NCI-H524 treated with DMSO at 0.1 percent for 48 hours (cell line): ENCODE measurements at places on chromosomes 1 and 21.

GRCh38 chr1:173603056-173603591 is at the start of gene SLC9C2:
Gene SLC9C2, minus strand, starts transcription at chr1:173603072. Its CDS starts 1,296 bp downstream, at chr1:173601776.
- no peak for DNase-seq

GRCh38 chr1:116377541-116378529 is 4.8 kb downstream of the ATP1A1 start:
- DNase-seq: no peak

DNA sequence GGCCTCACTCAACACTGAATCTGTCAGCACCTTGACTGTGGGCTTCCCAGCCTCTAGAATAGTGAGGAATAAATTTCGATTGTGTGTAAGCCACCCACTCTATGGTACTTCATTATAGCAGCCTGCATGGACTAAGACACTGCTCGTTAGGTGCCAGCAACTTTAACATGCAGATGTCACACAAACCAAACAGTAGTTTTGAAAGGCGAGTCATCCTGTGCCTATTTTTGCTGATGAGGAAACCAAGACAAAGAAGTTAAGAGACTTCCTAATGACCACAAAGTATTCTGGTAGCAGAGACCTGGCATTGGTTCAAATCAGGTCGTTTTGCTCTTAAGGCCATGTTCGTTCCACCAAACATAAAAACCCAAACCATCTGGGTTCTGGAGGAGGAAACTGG is 42.9 kb downstream of the BATF3 start:
- DNase-seq: no peak

GRCh38 chr1:200739702-200740570 is 1.2 kb downstream of the CAMSAP2 start:
- no peak for DNase-seq

- DNase-seq: no peak
Measured at GRCh38 chr1:39016604-39017171, 9.5 kb upstream of the NDUFS5 start.

- no peak for DNase-seq
Measured at GRCh38 chr1:46673749-46674182, 2.1 kb downstream of the TEX38 start.

DNA sequence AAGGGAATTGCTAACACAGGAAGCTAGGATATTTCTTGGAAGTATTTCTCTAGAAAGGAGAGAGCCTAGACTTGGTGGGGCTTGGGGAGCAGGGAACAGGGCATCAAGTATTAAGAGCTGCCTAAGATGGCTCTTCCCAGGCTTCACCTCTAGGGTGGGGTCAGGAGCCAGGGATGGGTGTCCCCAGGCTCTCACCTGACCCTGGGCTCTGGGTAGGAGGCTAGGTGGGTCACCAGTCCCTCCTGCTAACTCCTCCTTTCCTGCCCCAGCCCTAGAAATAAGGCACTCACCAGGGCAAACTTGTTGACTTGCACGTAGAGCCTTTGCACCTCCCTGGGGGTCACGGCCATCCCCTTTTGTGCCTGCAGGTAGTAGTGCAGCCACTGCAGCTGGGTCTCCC is 15.0 kb downstream of the ETNK2 start:
- no peak for DNase-seq

- no peak for DNase-seq
Measured at GRCh38 chr1:64482720-64483119, 12.8 kb downstream of the CACHD1 start.

- no peak for DNase-seq
Measured at GRCh38 chr1:17108786-17109185, 10.5 kb downstream of the PADI2 start.

DNA sequence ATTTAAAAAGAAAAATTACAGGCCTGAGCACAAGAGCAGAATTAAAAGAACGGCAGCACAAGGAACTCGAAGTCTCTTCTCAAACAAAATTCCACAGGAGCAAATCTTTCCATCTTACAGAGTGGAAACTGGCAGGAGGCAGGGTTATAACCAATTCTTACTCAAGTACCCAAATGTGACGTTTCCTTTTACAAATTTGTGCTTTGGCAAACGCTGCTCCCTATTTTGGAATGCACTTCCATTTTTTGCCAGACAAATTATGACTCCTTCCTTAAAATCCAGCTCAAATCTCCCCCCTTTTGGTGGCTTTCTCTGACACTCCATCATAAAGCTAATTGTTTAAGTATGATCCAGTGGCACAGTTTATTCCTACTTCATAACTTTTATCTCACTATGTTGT is 7.8 kb downstream of the ERI3 start:
- no peak for DNase-seq

DNA sequence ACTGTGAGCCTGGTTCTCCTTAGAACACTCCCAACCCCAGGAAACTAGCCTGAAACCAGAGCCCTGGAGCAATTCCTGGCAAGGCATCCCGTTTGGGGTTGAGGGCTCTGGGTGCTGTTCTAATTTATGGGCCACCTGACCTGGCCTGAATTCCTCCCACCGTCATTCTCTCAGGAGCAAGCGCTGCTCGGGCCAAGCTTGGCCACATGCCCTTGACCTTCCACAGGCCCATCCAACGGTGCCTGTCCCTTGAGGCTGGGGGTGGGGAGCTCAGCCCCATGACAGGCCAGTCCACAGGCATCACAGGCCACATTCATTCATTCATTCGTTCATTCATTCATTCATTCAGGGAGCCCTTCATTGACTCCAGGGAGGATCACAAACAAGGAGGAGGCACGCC is 5.3 kb downstream of the PADI2 start:
- DNase-seq: no peak

- no peak for DNase-seq
Measured at GRCh38 chr1:220135755-220136154, 41.8 kb downstream of the IARS2 start.

DNA sequence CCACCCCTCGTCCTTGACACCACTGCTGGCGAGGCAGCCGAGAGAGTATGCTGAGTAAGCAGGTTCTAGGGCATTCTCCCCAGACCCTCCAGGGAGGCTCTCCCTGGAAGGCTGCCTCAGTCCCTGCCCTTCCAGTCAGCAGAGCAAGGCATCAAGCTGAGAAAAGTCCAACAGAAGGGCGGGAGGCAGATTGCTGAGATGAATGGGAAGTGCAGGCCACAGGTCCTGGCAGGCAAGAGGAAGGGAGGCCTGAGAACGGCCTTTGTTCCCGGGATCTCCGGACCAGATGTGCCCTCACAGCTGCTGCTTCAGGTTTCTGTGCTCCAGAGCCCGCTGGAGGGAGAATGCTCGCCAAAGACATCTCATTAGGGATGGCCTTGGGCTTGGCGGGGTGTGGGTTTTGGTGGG is 270.0 kb upstream of the VAMP3 start:
- DNase-seq: no peak

GRCh38 chr1:160639652-160640051 is 7.2 kb downstream of the SLAMF1 start:
- no peak for DNase-seq

GRCh38 chr1:93448983-93449804 is 1.3 kb downstream of the FNBP1L start:
- no peak for DNase-seq

GRCh38 chr1:230220478-230220877 is 153.4 kb downstream of the GALNT2 start:
- no peak for DNase-seq

- no peak for DNase-seq
Measured at GRCh38 chr1:156797212-156797871, 19.3 kb downstream of the SH2D2A start.

- peak; percentile 12 for DNase-seq
Measured at GRCh38 chr1:11629184-11630016, 24.8 kb downstream of the FBXO2 start.

DNA sequence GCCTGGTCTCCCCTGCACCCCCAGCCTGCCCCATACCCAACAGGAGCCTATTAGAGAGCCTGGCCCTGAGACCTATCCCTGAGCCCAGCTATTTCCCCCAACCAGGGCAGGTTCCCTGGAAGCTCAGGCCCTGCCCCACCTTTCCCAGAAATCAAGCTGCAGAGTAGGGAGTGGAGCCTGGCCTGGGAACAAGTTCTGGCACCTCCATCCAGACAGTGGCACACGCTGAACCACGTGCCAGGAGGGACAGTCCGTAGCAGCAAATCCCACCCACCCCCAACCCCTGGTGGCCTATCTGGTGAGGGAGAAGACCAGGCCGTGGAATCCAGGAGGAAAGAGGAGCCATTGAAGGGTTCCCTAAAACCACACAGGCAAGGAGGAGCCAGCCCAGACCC is 22.6 kb downstream of the TNNT2 start:
- no peak for DNase-seq

DNA sequence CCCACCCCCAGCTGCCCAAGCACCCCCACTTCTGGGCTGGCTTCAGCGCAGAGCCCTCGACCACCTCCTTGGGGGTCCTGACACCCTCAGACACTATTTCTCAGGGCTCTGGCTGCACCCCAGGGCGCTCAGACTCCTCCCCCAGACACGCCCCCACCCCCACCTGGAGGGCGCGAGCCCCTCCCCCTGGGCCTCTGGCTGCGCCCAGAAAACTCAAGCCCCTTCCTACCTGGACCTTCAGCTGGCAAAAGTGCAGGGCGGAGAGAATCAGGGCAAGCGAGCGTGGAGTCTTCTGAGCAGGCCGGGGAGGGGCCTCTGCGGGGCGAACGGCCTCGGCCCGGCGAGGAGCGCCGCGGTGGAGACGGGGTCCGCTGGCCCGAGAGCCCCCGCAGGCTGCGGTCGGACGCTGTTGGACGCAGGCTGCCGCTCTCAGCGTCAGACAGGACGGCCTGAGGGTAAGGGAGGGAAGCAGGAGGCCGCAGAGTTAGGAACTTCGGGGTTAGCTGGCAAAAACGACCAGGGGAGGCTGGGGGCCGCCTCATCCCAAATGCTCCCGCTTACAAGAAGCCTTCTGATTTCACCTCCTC is 17.4 kb upstream of the NBPF1 start:
- DNase-seq: no peak

DNA sequence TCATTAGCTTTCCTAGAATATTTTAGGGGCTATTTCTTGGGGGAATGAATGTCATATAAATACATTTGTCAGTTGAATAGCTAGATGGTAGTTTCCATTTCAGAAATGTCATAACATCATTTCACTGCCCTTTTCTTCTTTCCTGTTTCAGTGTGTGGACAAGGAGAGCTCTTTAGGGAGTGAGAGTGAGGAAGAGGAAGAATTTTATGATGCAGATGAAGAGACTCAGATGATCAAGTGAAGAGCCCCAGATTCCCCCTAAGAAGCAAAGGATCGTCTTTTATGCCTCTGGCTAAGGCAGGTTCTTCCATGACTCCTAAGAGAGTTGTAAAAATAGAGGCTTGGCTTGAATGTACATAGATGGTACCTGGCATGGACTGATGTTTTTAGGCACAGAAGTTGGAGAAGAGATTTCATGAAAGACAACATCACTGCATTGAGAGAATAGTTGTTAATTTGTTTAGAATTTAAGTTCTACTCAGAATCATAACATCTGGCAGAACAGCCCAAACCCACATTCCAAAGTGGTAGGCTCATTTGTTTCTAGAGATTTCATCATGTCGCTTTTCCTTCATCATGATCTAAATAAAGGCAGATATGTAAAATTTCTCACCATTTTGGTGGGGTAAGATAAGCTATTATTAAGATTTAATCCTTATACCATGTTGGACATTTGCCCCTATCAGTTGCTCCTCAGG is 44.2 kb upstream of the MAB21L3 start:
- no peak for DNase-seq

GRCh38 chr1:18132711-18133541 is 25.3 kb downstream of the IGSF21 start:
- no peak for DNase-seq

GRCh38 chr1:205523891-205524793 is 19.7 kb downstream of the CDK18 start:
- DNase-seq: peak; percentile 14

GRCh38 chr1:29249170-29249691 is 12.9 kb downstream of the PTPRU start:
- DNase-seq: no peak

DNA sequence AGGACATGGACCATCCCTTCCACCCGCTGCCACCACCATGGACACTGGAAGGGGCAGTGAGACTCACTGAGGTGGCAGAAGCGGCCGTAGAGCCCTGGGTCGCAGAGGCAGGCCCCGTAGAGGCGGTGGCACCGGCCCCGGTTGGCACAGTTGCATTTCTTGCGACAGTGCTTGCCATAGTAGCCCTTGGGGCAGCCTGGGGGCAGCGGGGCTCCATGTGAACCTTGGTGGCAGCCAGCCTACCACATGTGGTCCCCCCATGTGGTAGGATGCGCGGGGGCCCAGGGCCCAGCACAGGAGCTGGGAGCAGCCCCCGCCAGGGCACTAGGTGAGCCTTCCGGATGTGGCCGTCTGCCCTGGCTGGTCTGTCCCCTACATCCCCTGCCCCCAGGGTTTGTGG is 51.6 kb downstream of the ARHGEF16 start:
- DNase-seq: no peak

DNA sequence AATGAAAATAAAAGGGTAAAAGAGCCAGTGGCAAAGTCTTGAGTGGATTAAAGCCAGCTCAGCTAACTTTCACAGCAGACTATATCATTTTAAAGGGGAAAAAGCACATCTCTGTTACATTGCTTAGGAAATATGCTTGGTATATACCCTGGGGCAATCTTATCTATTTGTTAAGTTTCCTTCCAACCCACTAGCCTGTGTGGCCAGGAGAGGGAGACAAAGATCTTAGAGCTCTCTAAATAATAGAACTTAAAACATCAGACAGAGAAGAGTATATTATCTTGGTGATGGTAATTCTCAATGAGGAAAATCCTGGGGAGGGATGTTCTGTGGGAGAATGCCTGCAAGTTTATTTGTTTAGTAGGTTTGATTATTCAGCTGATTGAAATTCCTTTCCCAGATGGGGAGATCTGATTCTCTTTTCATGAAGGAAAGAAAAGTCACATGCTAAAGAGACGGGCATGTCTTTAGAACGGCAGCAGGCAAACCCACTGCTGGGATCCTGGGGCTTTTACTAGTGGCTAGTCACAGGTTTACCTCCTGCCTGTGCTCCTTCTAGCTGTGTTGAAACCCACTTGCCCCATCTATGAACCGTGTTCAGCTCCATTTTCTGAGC is 3.6 kb downstream of the KCNE2 start:
- DNase-seq: no peak

DNA sequence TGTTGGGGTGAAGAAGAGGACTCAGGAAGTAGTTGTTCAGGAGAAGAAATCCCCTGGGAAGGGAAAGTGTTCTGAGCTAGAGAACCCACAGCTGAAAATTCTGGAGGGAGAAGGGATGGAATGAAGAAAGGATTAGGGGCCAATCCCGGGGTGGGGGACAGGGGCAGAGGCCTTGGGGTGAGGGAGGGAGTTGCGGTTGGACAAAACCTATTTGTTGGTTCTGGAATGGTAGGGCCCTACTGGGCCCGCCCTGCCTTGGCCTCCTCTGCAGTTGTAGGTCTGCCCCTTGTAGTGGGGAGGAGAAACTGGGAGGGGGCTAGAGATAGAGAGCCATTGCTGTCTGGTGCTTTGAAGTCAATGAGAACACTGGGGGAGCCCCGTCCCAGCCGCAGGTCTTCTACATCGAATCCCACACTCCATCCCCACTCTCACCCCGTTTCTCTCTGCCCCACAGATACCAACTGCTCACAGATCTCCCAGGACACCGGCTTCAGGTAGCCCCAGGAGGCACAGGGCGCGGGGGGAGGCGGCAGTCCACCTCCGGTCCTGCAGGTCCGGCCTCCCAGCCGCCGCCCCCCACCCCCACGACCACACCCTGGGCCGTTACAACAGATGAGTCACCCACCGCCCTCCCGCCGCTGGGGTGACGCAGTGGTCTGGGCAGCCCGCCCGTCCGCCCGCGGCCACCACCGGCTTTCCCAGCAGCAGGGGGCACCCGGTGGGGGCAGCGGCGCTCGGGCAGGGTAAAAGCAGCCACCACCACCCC is 1.1 kb downstream of the TAGLN2 start:
- no peak for DNase-seq
